ENCODE measurements at places on chromosomes 5 and 9.

GRCh38 chr5:55188656-55189540, 15.9 kb upstream of the CDC20B start:
- DNase-seq = no peak

- no peak for DNase-seq
Observed at GRCh38 chr5:148060881-148061280, 2.9 kb upstream of the SPINK5 start.

GRCh38 chr9:115171921-115172388, 54.0 kb upstream of the TNC start:
- DNase-seq = no peak

- no peak for DNase-seq
Observed at GRCh38 chr5:40278881-40279280, 400.8 kb upstream of the PTGER4 start.

DNA sequence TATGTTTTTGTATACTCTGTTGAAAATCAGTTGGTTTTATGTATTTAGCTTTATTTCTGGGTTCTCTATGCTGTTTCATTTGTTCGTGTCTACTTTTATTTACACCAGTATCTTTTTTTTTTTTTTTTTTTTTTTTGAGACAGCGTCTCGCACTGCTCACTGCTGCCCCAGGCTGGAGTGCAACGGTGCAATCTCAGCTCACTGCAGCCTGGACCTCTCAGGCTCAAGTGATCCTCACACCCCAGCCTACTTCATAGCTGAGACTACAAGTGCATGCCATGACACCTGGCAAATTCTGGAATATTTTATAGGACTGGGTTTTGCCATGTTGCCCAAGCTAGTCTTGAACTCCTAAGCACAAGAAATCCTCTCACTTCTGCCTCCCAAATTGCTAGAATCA, 869.4 kb upstream of the CDH6 start:
- DNase-seq = no peak

DNA sequence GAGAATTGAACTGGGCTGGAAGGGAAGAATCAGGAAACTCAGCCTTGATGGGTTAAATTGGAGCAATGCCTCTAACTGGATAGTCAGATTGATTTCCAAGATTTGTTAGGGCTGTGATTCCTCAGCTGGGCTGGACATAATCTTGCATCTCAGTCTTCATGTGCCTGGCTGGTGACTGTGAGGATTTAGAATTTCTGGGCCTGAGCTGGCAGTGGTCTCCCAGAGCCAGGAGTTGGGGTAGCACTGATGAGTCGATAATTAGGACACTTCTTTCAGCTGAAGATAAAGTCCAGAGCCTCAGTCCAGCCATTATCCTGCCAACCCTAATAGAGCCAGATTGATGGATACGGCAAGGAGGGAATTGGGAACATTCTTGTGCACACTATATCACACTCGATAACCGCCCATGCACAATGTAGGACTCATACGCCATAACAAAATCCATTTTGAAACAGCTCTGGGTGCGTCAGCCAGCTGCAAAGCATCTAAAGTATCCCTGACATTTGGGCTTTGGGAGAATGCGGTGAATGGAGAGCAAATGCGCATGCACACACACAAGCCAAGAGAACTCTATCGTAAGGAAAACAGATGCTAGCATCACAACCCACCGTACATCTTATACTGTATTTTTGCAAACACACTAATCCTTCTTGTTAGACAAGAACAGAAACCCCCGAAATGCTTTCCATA, 405.1 kb upstream of the KLF4 start:
- DNase-seq = no peak

- DNase-seq = no peak
Observed at GRCh38 chr5:82641331-82642003, 363.3 kb upstream of the RPS23 start.

DNA sequence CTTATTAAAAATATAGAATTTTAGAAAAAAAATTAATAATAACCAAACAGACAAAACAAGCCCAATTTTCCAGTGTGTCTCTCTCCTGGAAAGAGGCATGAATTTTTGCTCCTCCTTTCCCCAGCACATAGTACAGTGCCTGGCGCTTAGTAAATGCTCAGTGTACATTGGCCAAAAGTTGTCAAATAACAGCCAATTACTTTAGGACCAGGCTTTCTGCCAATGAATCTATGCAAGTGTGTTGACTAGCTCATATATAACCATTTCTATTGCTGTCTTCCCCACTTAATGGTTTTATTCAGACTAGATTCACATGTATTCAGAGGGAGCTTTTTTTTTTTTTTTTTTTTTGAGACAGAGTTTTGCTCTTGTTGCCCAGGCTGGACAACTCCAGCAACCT, 120.1 kb upstream of the CD180 start:
- no peak for DNase-seq

GRCh38 chr5:135995976-135996375, 32.8 kb upstream of the TGFBI start:
- DNase-seq = no peak

DNA sequence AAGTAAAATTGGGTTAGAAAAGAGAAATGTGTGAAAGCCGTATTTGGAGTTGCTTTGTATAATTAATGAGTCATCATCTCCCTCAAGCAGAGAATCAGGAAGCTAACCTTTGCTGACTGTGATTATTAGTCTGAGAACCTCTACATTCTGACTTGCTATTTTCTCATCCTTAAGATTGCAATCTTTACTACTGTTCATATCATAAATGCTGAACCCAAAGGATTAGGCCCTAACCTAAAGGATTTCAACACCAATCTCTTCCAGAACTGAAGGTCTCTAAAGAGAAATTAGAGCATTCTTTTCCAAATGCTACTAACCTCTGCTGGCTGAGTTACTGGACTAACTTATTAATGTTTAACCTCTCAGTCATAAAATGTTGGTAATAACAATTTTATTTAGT, 538.1 kb upstream of the MEF2C start:
- DNase-seq = no peak

- no peak for DNase-seq
Observed at GRCh38 chr9:98580956-98581355, 127.8 kb downstream of the GABBR2 start.

GRCh38 chr5:67058998-67059743, 137.4 kb downstream of the CD180 start:
- no peak for DNase-seq

All from stimulated activated CD8-positive, alpha-beta memory T cell treated with anti-CD3 and anti-CD28 coated beads, Interleukin-7, amount 100 ng/mL, for 1 hour (primary cell).